Type B pancreatic cell (in vitro differentiated cells): ENCODE measurements at places on chromosomes 3 and 15. TPM values are rescaled to one million over a fixed set of nuclear protein-coding genes. Genes with fewer than 3 reads are reported as not detected.
A peak's percentile ranks its signal among the peaks of the same experiment; 100 is the strongest.

GRCh38 chr3:170868577-170869238 lies 1.3 kb downstream of the RPL22L1 start:
- no peak for DNase-seq

DNA sequence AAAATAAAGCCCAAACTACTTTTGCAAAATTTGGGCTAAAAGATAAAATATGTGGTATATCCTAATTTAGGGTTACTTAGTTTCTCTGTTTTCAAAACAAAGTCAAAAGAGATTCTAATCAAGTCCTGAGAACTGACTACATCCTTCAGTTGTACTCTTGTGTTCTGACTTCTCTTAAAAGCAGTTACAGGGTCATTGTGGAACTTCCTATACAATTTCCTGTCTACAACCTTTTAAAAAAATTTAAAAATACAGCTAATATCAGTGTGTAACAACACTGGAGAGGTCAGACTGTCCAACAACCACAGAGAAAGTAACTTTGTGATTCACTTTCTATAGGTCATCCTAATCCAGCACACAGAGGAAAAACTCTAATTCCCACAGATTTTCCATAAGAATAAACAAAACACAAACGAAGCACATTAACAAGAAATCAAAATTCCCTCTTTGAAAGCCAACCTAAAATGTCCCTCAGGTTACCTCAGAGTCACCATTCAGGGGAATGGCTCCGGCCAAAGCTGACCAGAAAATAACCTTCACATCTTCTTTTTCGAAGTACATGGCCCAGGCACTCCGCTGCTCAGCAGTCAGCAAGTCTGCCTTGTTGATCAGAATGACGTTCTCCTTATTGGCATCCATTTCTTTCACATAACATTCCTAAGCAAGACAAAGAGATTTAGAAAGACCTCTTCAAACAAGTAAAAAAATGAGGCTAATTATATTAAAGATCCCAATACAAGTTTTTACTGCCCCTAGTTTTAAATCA lies 13.3 kb downstream of the LSG1 start:
- no peak for DNase-seq

DNA sequence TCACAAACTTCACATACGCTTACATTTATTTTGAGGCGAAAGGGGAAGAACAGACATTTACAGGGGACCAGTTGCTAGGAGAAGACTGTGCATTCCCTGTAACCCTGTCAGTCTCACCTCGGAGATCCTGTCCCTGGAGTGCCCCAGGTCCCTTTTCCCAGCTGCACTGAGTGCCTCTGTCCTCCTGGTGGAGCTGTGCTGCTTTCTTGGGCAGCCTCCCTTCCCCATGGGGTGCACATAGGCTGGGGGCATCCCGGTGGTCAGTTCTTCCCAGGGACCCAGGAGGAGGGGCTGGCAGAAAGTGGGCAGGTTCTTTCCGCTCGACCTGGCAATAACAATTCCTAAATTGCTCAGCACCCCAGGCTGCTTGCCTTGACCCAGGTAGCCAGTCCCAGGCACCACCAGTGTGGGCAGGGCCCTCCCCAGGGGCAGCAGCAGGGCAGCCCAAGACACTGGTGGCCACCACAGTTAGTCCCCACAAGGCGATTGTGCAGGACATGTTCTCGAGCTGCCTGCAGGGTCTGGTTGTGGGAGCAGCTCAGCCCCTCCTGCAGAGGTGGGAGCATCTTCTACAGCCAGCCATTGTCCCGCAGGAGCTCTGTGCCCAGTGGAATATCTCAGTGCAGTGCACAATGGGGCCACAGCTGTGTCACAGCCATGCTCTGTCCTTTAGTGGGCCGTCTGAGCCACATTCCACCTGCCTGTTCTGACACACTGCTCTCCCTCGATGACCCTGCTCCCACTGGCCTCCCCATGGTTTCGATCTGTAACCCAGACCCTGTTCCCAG lies 36.3 kb downstream of the APBA2 start:
- DNase-seq, result no peak

GRCh38 chr15:50576166-50576565 lies 29.7 kb upstream of the USP50 start:
- no peak for DNase-seq

- DNase-seq, result no peak
Measured at GRCh38 chr15:31197497-31198414, 96.2 kb upstream of the TRPM1 start.

DNA sequence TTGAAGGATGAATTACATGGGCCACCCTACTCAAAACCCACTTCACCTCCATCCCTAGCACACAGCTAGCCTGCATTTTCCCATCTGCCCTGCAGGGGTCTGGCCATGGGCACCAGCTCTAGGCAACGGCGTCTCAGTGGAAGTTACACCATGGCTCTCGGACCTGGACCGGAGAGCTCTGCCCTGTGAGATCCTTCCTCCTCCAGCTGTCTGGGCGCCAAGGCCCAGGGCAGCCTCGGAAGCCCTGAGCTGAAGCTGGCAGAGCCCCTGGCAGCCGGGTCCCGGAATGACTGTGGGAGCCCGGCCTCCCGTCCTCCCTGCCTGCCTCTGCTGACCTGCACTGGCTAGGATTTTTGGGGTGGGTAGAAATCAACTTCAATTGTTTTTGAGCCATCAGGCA lies 98.9 kb downstream of the CHSY1 start:
- DNase-seq, result no peak

- DNase-seq, result no peak
Measured at GRCh38 chr3:38029400-38030125, at the start of gene PLCD1. Gene PLCD1, minus strand, starts transcription at chr3:38029642. Its CDS starts 103 bp downstream, at chr3:38029539.

GRCh38 chr3:150603980-150604319 lies 829 bp downstream of the SELENOT start:
- no peak for DNase-seq

GRCh38 chr3:52856666-52857065 lies 21.8 kb upstream of the MUSTN1 start:
- DNase-seq, result no peak

DNA sequence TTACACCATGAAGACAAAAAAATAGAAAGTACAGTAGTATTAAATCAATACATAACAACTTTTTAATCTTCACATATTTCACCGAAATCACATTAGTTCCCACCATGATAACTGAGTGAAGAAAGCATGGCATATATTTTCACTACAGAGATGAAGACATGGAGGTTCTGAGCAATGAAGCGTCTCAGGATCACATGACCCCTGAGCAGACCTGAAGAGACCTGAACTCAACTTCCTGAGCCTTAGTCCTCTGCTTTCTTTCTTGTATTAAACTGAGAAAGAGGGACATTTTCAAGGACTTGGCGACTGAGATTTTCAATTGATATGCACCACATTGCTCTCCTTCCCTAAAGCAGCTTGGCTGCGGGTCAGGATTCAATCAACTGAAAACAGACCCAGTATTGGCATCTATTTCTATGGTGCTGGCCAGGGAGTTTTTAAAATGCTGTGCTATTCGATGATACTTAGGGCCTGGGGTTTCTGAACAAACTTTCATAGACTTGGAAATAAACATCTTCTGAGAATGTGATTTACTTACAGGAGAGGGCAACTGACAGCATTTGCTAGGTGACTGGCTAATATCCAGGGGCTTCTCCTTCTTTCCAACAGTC lies 165.1 kb downstream of the LSAMP start:
- DNase-seq, result no peak

GRCh38 chr15:47184003-47184907 lies 533.0 kb upstream of the SEMA6D start:
- no peak for DNase-seq

- DNase-seq, result no peak
Measured at GRCh38 chr3:111618945-111619344, 23.8 kb upstream of the ZBED2 start.

DNA sequence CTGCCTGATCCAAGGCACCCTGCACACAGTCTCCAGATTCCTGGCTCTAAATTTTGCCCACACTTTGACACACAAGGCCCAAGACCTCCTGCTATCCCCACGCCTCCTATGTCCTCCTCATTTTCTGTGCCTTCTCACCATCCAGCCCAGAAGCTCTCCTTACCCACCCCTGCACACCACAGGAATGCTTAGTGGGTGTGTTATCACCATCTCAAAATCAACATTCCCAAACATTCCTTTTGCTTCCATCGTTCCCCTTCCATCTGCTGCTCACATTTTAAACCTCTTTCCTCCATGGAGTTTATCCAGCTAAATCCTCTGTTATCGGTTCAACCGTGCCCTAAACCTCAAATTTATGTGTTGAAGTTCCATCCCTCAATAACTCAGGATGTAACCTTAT lies 43.9 kb downstream of the DGKG start:
- DNase-seq, result no peak

DNA sequence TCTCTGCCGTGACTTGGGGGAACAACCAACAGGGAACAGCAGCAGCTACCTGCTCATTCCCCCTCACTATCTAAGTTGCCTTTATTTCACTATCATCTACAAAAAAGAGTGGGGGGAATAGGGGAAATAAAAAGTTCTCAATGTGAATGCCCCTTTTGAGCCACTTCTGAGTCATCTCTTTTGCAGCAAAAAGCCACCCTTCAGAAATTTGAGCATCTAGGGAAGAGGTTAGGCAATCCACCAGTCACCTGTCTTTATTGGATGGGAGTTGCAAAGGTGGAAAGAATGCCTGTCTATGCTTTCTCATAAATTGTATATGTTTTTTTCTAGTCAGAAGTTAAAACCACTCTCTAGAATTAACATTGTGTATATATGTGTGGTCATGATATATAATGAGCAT lies 41.1 kb downstream of the GPD1L start:
- no peak for DNase-seq

DNA sequence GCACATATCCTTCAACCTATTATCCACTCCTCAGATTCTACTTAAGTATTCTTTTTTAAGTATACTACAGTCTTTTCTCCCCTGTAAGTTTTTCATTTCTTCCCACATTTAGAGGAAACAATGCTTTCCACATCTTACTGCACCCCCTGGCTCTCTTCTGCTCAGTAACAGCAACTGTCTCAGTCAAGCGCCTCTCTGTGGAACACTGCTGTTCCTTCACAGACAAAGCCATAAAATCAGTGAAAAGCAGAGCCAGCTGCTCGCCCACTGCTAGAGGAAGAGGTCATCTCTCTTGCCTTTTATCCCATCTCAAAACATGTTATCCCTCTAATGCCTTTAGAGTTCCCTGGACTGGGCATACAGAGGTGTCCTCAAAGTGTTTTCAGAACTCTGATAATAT lies 24.8 kb downstream of the SERP1 start:
- DNase-seq, result no peak

DNA sequence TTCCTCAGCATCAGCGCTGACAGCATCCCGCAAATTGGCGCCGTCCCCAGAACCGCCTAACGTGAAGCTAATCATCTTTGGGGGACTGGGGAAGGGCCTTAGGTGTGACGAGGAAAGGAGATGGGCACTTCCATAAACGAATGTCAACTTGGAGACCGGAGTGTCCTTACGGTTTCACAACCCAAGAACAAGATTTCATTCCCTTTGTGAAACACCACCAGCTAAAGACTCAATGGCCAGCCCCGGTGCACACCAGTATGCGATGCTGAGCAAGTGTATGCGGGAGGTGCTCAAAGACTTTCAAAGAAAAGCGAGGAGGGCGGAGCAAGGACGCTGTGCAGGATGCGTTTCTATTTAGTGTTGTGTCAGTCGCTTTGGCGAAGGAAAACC lies 759 bp upstream of the TTBK2 start:
- no peak for DNase-seq

GRCh38 chr3:12175137-12175593 lies 16.5 kb upstream of the TIMP4 start:
- DNase-seq, result no peak

DNA sequence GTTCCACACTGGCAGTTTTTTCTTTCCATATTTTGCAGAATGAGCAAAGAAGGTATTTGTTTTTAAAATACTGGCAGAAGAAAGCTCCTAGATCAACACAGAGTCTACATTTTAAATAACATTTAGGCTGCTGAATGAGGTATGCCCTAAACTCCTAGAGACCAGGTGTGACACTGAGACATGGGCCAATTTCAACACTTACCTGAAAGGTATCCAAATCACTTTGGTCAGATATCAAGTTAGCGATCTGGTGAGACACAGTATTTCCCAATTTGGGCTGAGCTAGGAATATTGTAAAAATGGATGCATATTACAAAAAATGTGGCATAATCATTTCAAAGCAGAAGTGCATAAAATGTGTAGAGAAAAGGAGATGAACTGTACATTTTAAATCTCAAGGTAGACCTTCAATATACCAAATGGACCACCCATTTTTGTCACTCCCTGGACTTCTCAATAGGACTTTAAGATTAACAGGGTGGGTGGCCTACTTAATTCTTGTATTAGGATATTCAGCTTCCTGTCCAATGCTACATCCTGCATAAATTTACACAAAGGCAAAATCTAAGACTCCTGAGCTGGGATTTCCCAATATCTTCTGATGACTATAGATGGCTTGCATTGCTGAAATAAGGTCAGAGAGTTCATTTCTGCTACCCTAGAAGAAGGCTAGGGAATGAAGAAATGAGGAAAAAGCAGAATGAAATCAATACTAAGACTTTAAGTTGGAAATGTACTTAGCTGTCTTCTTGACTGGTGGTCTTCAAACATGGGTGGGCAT lies 487.8 kb downstream of the FOXP1 start:
- DNase-seq, result no peak

GRCh38 chr15:77966540-77967234 lies 110.8 kb downstream of the TBC1D2B start:
- peak; percentile 60 for DNase-seq

DNA sequence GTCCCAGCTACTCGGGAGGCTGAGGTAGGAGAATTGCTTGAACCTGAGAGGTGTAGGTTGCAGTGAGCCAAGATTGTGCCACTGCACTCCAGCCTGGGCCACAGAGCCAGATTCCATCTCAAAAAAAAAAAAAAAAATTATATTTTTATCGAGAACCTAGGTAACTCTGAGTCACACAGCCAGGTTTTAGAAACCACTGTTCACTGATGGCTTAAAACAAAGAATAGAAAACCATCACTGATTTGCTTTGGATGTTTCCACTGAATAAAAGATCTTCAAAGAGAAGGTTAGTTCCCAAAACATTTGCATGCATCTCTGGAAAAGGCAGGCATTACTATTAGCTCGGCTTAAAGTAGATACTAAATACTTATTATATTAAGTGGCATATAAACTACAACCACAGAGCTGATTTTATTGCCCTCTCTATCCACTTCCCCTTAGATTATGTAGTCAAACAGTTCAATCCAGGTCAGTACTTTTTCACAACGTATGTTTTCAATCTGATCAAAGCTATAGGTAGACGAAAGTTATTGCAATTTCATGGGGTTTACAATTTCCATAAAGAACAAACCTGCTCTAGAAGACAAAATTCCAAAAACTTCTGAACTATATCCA lies 1.4 kb downstream of the B4GALT4 start:
- no peak for DNase-seq

GRCh38 chr15:72369964-72370363 lies 5.8 kb downstream of the HEXA start:
- DNase-seq, result no peak

PPIB gene
- 551 and 606 TPM in 2 replicates for total RNA-seq

SOX2 gene
- total RNA-seq, result 20.5 and 70.4 TPM in 2 replicates

GASK1A gene
- 0.36 and 0.89 TPM in 2 replicates for total RNA-seq

CYP8B1 gene
- not detected in 2 replicates for total RNA-seq

FOXL2NB gene
- 0.29 and 0.34 TPM in 2 replicates for total RNA-seq

LPP gene
- total RNA-seq, result 96.7 and 112 TPM in 2 replicates

FANCD2 gene
- total RNA-seq, result 17.7 and 38.0 TPM in 2 replicates

IQCH gene
- total RNA-seq, result 1.00 and 2.0 TPM in 2 replicates

FBXO40 gene
- not detected in 2 replicates for total RNA-seq

FBXW12 gene
- total RNA-seq, result not detected in 2 replicates

ATP2B2 gene
- total RNA-seq, result 0.31 and 0.76 TPM in 2 replicates

TNIK gene
- 8.1 and 38.1 TPM in 2 replicates for total RNA-seq

KCNAB1 gene
- total RNA-seq, result 4.0 and 6.1 TPM in 2 replicates

FAM107A gene
- total RNA-seq, result 2.9 and 4.5 TPM in 2 replicates

CHCHD4 gene
- total RNA-seq, result 13.6 and 14.1 TPM in 2 replicates

CLRN1 gene
- total RNA-seq, result not detected in 2 replicates

LINGO1 gene
- total RNA-seq, result 19.6 and 25.2 TPM in 2 replicates

RBSN gene
- 20.5 and 29.1 TPM in 2 replicates for total RNA-seq
